Activated CD4-positive, alpha-beta T cell treated with anti-CD3 and anti-CD28 coated beads, Interleukin-10, Interleukin-2, amounts not matched to agents 100 ng/mL and 50 ng/mL, durations not matched to agents 16 hours and 8 hours (primary cell): ENCODE measurements at places on chromosomes 11 and 22.
A peak's percentile ranks its signal among the peaks of the same experiment; 100 is the strongest.

GRCh38 chr22:10780281-10780680 lies 4747.7 kb upstream of the OR11H1 start:
- no peak for DNase-seq

GRCh38 chr11:9739123-9739900 lies 75.4 kb downstream of the SWAP70 start:
- no peak for DNase-seq

- DNase-seq = no peak
Observed at GRCh38 chr11:118605116-118605867, 2.1 kb upstream of the PHLDB1 start.

GRCh38 chr22:31958625-31959239 lies 14.4 kb downstream of the YWHAH start:
- DNase-seq = no peak

DNA sequence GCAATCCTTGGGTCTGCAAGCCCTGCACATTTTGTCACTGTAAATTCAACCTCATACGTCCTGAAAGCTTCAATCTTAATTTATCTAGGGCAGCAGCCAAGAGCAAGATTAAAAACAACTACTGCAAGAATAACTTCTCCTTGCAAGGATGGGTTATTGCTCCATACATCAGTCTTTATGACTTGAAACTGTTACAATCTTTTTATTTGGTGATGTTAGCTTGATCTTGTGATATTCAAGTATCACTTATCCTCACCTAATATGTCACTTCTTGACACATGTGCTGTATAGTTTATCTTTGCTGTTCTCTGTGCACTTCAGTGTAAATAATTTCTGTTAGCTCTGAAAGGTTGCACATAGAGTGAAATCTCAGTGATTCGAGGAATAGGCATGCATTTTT lies 14.7 kb upstream of the APLP2 start:
- DNase-seq = no peak

DNA sequence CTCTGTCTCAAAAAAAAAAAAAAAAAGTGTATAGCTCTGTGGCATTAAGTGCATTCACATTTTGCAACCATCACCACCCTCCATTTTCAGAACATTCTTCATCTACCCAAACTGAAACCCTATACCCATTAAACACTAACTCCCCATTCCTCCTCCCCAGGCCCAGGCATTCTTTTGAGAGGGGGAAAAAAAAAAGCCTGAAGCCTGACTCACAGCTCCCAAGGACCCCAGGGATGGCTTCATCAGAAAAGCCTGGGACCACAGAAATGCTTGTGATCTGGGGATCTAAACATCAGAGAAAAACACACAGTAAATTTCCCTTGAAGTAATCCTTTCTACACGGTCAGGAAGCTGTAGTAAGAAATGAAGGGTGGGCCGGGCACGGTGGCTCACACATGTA lies 10.7 kb upstream of the GTSE1 start:
- DNase-seq = no peak

DNA sequence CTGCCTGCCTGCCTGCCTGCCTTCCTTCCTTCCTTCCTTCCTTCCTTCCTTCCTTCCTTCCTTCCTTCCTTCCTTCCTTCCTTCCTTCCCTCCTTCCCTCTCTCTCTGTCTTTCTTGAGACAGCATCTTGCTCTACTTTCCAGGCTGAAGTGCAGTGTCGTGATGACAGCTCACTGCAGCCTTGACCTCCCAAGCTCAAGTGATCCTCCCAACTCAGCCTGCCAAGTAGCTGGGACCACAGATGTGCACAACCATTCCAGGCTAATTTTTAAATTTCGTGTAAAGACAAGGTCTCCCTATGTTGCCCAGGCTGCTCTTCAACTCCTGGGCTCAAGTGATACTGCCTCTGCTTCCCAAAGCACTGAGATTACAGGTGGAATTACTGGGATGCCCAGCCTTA lies 328.2 kb upstream of the SORL1-AS1 start:
- no peak for DNase-seq

DNA sequence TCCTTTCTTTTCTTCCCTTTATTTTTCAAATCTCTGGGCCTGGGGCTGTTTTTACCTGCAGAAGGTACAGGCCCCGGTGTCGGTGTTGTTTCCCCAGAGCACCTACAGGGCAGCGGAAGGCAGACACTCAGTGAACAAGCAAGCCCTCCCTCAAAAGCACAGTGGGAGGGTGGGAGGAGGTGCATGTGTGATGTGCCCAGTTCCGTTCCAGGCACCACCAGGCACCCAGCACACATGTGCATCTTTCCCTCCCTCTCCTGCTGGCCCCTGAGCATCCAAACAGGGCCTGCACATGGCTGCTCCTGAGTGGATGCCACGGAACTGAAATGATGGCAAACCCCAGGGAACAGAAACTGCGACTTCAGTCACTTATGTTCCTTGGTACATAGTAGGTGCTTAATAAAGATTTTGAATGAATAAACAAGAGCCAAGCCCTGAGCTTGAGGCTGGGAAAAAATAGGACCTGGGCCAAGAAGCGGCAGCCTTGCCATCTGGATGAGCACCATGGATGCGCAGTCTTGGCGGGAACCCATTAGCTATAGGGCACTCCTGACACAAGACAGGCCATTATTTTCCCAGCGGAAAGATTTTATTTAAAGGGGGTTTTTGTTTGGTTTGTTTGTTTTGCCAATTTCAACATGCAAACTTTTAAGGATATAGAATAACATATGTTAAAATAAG lies 47.8 kb downstream of the ARRB1 start:
- no peak for DNase-seq

GRCh38 chr11:93476796-93477195 lies 66.4 kb downstream of the SMCO4 start:
- DNase-seq = no peak

GRCh38 chr11:116879800-116880625 lies 42.6 kb upstream of the APOA1 start:
- peak; percentile 61 for DNase-seq

GRCh38 chr22:49392841-49393510 lies 434.7 kb downstream of the BRD1 start:
- DNase-seq = no peak

- no peak for DNase-seq
Observed at GRCh38 chr11:101296896-101297295, 167.3 kb upstream of the PGR start.

DNA sequence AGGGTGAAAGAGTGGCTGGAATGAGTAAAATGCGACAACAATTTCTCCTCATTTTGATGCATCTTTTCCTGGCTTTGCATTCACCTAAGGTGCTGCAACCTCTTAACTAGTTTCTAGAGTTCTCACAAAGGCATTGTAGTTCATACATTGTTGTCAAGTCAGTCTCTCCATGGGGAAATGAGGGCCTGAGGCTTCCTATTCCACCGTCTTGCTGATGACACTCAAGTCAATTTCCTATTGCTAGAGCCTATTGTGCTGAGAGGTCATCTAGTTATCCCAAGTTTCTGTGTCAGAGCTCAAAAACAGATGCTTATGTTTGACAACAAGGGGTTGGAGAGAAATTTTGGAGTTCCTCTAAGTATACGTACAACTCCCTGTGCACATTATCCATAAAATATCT lies 11.6 kb upstream of the MS4A6A start:
- DNase-seq = no peak

DNA sequence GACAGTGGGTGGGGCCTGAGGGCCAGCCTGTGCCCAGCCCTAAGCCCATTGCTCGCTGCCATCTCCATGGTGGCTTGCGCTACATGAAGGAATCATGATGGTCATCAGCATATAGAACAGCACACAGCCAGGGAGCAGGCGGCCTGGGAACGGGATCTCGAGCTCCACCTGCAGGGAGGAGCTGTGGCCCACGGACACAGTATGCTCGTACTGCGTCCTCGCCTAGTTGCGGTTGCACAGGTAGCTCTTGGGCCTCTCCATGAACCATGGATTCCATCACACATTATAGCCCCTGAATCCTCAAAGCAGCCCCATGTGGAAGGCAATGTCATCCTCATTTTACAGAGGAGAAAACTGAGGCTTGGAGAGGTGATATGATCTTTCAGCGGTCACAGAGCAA lies 15.1 kb downstream of the SEC14L4 start:
- DNase-seq = no peak

DNA sequence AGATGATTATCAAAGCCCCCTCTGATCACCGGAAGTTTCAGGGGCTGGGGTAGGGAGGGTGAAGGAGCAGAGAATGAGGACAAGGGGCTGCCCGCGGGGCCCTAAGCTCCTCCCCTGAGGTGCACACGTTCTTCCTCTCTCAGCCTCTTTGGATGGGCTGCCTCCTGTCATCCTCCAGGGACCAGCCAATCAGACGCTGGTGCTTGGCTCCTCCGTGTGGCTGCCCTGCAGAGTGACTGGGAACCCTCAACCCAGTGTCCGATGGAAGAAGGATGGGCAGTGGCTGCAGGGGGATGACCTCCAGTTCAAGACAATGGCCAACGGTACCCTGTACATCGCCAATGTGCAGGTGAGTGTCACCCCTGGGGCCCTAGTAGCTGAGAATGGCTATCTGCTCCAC lies 7.5 kb downstream of the ROBO3 start:
- DNase-seq = no peak
